ELR (cell line): ENCODE measurements at places on chromosomes 7 and 10.
A peak's percentile ranks its signal among the peaks of the same experiment; 100 is the strongest.

DNA sequence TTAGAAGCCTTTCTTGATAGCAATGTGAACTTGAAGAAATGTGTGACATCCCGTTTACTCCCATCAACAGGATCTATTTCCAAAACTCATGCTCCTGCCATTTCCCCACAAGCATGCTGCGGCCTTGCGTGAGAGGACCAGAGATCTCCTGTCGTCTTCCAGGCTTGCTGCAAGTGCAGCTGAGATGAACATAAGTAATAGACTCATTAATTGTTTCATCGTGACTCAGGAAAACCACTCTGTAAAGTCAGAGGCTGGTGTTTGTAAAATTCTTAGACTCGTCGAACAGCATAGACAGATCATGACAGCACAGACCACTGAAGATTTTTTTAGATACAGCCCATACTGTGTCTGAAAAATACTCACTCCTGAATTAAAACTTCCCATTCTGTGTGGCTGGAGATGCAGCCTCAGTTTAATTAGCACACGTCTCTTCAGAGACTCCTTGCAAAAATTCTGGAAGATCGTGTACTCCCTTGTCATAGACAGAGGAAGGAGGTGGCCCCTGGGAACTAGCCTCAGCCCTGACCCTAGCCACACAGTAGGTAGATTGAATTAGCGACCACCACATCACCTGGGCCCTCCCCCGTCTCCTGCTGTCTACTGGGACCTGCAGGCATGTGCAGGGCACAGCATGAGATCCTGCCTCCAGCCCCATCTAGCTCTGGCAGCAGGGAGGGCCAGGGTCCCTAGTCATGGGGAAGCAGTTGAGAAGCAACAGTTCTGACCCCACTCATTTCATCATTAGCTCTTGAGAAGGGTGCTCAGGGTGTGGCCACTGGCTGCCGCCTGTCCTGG is 226.0 kb downstream of the CELF2 start:
- DNase-seq, result no peak

DNA sequence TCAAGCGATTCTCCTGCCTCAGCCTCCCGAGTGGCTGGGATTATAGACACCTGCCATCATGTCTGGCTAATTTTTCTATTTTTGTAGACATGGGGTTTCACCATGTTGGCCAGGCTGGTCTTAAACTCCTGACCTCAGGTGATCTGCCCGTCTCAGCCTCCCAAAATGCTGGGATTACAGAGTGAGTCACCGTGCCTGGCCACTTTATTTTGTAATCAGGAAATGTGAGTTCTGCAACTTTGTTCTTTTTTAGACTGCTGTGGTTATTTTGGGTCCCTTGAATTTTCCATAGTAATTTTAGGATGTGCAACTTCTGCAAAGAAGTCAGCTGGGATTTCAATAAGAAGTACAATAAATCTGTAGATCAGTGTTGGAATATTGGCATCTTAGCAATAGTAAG is 96.8 kb downstream of the CYTH3 start:
- DNase-seq, result peak; percentile 41

- DNase-seq, result peak; percentile 88
These were observed 41.9 kb downstream of the CALML3 start for GRCh38 chr10:5566614-5567013.

DNA sequence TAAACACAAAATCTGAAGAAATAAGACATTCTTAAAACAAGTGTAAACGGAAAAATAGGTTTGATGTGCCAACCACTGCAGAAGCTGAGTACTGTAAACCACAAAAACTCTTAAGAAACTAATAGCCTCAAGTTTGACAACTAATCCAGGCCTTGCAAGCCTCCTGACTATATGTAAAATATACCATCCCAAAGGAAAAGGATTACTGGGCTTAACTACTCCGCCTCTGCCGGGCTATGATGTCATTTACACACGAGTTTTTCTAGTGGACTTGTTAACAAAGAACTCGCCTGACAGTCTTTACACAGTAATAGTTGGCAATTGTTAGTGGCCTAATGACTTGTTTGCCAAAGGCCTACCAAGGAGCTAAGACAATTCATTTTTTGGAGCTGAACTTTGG is 2.1 kb downstream of the KIF5B start:
- peak; percentile 66 for DNase-seq

DNA sequence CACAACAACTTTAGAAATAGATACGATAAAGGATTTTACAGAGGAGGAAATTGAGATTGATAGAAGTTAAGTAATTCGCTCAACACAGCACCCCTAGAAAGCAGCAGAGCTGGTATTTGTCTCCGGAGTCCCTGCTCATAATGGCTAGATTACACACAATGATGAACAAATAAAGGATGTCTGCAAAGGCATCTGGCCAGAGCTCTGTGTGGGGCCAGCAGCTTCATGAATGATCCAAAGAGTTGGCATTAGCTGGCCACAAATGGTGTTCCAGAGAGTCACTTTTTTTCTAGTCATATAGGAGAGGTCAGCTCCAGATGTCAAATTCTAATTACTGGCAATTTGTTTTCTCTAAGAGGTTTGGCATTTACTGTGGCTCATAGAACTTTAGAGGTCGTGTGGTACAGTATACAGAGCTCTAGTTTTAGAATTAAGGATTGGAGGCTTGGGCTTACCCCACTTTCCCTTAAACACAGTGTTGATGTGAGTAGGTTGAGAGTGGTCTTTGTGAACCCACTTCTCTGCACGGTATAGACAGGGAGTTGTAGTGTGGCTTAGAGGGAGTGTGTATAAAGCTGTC is 186.2 kb downstream of the BICC1 start:
- DNase-seq, result no peak

- no peak for DNase-seq
These were observed 196.6 kb downstream of the DIP2C start for GRCh38 chr10:492836-493235.

GRCh38 chr7:90717296-90718060 is 121.4 kb downstream of the CDK14 start:
- no peak for DNase-seq

- DNase-seq, result peak; percentile 68
These were observed 8.9 kb downstream of the FBXL13 start for GRCh38 chr7:103065667-103066066.

DNA sequence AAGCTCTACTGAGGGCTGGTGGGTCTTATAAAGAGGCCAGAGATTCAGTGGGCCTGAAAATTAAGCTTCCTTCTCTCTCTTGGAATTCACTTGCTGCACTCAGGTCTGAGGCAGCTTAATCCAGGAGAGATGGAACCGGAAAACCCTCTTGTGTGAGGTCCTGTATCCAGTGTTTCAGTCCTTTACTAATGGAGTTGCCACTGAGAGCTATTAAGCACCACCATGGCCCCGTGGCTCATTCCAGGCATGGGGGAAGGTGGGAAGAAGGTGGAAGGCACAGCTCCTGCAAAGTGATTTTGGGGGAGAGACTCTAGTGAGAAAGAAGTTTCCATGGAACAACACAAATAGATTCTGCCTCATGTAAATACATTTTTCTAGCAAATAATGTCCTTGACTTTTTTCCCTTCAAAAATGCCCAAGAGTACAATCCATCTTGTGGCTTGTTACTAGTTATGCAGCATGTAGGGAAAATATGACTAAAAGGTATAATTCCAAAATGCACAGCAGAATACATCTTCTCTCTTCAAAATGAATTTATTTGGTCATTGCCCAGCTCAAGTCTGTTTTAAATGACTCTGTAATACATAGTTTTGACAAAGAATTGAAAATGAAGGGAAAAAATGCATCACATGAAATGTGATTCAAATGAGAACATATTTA is 46.7 kb upstream of the FOXI2 start:
- no peak for DNase-seq

- no peak for DNase-seq
These were observed 63.8 kb downstream of the MKI67 start for GRCh38 chr10:128062331-128062880.

- DNase-seq, result peak; percentile 64
These were observed 18.0 kb downstream of the RNLS start for GRCh38 chr10:88565072-88565471.

GRCh38 chr7:77205706-77206105 is 6.1 kb upstream of the FGL2 start:
- DNase-seq, result no peak

GRCh38 chr7:104272767-104273384 is 55.5 kb upstream of the LHFPL3 start:
- DNase-seq, result peak; percentile 54

- peak; percentile 12 for DNase-seq
These were observed 27.7 kb downstream of the SUGCT start for GRCh38 chr7:40162516-40162915.

GRCh38 chr7:6306471-6306870 is 34.0 kb upstream of the CYTH3 start:
- DNase-seq, result peak; percentile 92

GRCh38 chr10:110241841-110242240 is 34.4 kb downstream of the MXI1 start:
- no peak for DNase-seq

DNA sequence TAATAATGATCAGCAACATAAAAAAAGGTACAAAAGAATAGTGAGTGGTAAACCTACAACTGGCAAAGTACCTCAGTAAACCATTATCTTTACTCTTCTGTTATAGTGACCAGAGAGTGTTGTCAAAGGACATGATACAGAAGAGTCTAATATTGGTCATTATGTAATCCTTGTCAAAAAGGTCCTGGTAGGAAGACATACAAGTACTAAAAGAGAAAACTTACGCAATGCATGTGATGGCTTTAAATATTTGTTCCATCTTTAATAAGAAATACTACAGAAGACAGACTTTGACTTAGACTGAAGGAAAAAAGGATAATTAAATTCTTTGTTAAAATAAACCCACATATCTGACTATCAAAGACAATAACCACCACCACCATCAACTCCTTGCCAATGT is 6.5 kb downstream of the DOCK4 start:
- DNase-seq, result no peak

DNA sequence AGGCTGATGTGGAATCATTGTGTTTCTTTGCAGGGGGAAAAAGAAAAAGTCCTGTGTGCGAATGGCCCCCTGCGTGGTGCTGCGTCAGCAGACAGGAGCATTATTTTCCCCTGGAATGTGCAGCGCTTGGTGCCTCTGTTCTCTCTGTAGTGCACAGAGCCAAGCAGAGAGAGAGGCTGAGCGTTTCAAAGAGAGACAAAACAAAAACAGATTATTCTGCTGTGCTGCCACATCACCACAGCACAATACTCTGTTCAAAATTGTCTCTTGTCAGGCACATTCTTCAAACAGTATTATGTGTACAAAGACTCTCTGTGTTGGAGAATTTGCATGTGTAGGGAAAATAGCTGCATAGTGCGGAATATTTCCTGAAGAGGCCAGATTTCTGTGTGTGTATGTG is 609.0 kb downstream of the SDK1 start:
- no peak for DNase-seq

DNA sequence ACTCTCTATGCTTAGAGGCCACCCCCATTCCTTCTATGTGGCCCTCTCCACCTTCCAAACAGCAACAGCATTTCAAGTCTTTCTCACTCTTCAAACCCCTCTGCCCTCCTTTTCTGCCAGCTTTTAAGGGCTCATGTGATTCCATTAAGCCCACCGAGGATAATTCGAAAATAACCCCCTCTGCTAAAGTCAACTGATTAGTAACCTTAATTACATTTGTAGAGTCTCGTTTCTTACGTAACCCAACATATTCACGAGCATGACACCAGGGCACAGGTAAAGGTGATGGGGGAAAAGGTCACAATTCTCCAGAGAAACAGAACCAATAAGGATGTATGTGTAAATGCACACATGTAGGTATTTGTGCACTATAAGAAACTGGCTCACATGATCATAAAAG is 6.7 kb upstream of the CHST15 start:
- no peak for DNase-seq

DNA sequence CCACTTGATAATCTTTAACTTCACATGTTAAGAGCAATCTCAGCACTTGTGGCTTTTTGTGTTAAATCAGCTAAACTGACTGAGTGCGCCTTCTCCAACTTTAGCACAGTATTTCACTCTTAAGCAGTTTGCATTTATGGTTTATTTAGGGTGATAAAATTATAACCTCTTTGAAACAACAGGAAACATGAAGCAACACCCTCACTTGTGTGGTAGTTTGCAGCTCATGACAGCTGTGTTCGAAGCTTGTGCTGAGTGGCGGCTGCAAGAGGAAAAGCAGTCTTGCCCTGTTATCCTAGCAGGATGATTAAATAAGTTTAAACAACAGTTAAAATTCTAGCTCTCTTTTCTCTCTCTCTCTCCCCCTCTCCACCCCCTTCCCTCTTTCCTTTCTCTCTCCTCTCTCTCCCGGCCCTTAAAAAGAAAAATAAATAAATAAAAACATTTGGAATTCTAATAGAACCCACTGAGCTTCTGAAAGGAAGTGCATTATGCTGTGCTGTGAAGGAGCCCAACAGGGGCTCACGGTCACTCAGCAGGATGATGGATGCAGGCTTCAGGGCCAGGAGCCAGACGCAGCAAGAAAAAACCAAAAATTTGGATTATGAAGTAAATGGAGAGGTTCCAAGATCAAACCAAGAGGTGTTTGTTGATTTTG is 25.2 kb downstream of the OGDH start:
- DNase-seq, result no peak

GRCh38 chr7:66216687-66217086 is 11.6 kb downstream of the TPST1 start:
- DNase-seq, result no peak

DNA sequence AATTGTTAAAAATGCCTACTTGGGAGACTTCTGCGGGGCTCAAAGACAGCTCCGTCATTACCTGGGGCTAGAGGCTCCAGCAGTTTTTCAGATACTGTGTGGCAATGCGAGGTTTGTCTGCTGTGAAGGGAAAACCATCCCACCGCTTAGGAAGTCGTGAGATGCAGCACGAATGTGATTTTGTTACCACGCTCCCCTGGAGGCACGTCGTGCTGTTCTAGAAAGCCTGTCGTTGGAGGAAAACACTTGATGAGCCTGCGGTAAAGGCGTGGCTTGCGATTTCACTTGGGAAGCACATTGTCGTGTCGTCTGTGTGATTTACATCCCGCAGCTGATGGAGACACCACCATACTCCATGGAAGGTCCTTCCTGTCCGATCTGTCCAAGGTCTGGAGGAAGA is 39.3 kb downstream of the CAMK1D start:
- no peak for DNase-seq

GRCh38 chr10:89283936-89284475 is 17.8 kb upstream of the IFIT2 start:
- peak; percentile 86 for DNase-seq

DNA sequence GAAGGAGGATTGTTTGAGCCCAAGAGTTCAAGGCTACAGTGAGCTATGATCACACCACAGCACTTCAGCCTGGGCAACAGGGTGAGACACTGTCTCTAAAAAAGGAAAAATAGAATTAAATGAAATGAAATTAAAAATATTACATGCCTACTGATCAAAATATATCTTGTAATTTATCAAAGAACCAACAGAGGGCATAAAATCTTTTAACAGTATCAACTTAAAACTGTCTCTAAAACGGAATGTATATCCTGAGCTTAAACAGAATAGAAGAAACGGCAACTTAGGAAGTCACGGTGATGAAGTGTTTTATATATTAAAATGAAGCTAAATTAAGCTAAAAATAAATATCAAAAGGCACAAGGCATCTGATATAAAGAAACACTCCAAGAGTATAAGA is 78.8 kb downstream of the MTPAP start:
- DNase-seq, result peak; percentile 49

DNA sequence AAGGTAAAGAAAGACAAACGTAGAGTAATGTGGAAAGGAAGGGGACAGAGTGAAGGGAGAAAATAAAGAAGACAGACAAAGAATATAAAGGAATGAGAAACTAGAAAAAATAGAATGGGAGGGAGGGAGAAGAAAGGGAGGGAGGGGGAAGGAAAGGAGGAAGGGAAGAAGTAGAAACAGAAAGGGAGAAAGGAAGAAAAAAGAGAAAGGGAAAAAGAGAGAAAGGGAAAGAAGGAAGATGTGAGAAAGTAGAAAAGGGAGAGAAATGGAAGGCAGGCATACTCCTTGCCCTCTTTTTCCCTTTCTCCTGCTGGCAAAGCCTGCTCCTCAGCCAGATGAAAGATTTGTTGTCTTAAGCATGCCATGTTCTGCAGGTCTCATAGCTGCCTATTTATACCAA is 1137.8 kb upstream of the C7orf33 start:
- DNase-seq, result no peak
